Left renal pelvis (tissue), 4 donors: ENCODE measurements at places on chromosomes 3 and 15. TPM values are rescaled to one million over a fixed set of nuclear protein-coding genes. Genes with fewer than 3 reads are reported as not detected.

GRCh38 chr3:141737093-141737492 is 1.0 kb upstream of the RNF7 start:
- DNase-seq, result no peak

DNA sequence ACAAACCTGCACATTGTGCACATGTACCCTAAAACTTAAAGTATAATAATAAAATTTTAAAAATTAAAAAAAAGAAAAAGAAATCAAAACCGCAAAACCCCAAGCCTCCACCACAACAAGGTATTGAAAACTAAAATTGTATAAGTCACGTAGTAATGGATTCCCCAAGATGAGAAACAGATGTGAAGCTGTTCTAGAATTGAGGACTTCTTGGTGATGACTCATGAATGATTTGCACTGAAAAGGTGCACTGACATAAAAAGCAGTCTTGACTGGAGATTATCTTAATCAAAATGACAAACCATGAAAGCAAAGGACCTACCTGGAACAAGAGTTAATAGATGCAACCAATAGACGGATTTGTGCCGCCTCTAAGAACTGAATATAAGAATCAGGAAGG is 225.8 kb downstream of the MYRIP start:
- no peak for DNase-seq

SNURF gene
- 27.7 TPM for polyA plus RNA-seq

IL5RA gene
- 0.73 TPM for polyA plus RNA-seq

TRIM71 gene
- polyA plus RNA-seq, result 8.6 TPM

GOLGA6L9 gene
- polyA plus RNA-seq, result 6.1 TPM
